ENCODE measurements at places on chromosomes 2 and 18.
A peak's percentile ranks its signal among the peaks of the same experiment; 100 is the strongest.

DNA sequence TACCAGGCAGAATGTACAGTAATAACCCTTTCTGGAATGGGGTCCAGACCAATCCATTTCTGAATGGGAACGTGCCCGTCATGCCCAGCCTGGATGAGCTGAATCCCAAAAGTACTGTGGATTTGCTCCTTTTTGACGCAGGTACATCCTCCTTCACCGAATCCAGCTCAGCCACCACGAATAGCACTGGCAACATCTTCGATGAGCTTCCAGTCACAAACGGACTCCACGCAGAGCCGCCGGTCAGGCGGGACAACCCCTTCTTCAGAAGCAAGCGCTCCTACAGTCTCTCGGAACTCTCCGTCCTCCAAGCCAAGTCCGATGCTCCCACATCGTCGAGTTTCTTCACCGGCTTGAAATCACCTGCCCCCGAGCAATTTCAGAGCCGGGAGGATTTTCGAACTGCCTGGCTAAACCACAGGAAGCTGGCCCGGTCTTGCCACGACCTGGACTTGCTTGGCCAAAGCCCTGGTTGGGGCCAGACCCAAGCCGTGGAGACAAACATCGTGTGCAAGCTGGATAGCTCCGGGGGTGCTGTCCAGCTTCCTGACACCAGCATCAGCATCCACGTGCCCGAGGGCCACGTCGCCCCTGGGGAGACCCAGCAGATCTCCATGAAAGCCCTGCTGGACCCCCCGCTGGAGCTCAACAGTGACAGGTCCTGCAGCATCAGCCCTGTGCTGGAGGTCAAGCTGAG lies 89.6 kb downstream of the SH3BP4 start:
- no peak for DNase-seq

DNA sequence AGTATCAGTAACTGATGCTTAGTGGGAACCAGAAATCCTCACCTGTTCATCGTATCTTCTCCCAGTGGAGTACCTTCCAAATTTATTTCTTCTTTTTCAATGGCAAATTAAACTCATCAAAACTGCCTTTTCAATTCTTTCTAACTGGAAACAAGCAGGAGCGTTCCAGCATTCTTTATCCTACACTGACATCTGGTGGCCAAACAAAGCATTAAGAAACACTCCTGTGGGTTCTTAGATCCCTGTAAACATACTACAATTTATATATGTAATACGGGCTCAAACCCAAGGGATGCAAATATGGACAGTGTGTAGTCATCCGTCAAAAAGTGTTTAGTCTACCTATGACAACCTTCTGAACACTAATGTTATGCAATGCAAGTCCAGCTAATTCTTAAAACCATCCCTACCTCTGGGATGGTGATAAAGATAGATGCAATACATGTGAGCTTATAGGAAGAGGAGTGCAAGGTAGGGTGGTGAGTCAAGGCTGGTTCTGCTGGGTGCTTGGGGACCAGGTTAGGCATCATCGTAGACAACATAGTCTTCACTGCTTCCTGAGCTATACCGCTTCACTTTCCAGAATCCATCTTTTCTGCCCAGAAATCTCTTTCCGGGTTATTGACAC lies 375.0 kb downstream of the CTNNA2 start:
- DNase-seq, result peak; percentile 74

DNA sequence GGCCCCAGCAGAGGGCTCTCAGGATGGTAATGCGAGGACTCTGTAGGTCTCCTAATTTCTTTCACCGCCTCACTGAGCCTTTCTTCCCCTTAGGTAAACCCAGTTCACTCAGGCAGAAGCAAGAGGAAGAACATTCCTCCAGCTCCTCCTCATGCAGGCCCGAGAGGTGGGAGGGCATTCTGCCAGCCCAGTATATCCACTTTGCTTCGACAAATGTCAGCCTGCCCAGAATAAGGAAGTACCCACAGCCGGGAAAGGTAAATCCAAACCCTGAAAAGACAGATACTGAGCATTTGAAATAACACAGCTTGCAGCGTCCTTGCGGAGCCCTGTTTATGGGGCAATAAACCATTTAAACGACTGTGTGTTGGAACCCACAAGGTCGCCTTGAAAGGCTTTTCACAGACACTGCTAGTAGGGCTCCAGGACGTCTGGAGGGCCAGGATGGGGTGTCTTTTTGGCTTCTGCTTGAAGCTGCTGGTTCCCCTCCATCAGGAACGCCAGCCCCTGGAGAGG lies 63.0 kb upstream of the STPG4 start:
- DNase-seq, result no peak

DNA sequence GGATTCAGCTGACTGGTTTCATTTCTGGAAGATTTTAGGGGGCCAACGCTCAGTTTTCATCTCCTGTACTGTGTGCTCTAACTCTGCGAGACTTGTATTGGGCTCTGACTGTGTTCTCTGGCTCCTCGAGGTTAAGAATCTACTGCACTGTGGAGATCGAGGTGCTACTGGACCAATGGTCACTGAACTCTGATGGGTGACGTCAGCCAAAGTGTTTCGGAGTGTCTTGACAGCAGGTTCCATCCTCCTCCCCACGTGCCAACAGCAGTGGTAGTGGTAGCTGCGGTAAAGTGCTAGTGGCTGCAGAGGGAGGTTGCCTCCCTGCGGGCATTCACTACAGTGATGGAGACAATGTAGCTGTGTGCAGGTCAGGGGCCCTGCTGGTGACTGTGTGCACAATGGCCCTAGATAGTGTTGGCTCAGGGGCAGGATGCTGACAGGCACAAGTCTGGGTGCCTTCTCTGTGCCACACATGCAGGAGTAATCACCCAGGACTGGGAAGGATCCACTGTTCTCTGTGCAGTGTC lies 705.7 kb upstream of the DDX18 start:
- no peak for DNase-seq

- no peak for DNase-seq
These were observed 69.5 kb downstream of the MYOM1 start for GRCh38 chr18:3150274-3150673.

DNA sequence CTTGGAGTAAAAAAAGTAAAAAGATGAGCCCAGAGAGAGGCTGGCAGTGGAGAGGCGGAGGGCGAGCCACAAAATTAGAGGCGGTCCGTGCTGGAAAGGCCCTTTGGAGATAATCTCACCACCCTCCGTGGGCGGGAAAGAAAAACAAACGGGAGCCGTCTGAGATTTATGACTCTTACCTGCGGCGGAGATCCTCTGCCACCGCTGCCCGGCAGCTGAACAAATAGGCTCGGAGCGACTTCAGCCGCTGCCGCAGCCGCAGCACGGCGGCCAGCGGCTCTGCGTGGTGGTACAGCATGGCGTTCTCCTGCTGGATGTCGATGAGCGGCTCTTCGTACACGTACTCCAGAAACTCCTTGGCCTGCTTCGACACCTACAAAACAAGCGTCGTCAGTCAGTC lies 94.6 kb downstream of the PLEKHM3 start:
- DNase-seq, result peak; percentile 92

DNA sequence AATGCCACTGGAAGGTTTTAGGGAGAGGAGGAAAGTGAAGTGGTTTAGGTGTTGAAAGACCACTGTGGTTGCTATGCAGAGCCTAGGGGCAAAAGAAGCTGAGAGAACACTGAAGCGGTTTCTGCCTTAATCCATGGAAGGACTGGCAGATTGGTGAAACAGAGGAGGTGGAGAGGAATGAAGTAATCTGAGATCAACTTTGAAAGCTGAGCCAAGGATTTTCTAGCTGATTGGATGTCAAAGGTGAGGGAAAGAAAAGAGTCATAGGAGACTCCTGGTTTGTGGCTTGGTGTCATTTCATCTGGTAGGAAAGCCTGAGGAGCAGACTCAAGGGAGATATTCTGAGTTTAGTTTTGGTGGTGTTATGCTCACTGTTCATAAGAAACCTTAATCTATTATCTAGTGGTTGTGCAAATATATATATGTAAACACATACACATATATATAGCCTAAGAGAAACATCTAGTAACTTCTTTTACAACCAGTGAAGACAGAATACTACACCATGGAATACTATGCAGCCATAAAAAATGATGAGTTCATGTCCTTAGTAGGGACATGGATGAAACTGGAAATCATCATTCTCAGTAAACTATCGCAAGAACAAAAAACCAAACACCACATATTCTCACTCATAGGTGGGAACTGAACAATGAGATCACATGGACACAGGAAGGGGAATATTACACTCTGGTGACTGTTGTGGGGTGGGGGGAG lies 134.1 kb upstream of the CREB1 start:
- DNase-seq, result no peak

DNA sequence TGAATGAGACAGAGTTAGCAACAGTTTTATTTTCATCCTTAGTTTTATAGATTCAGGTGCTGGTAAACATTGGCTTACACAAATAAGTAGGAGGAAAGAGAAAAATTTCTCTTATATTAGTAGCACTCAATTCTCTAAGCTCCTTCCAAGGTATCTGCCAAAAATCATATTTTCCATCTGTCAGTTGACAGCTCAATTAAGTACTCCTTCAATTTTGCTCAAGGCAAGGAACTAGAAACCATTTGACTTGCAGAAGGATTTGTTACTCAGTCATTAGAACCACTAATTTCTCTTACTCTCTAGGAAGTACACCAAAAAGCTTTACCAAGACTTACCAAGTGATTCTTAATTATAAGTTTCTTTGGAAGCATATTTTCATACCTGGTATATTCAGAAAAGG lies 101.4 kb upstream of the ATP8B1 start:
- DNase-seq, result no peak

GRCh38 chr2:202018950-202019349 lies 14.7 kb upstream of the FZD7 start:
- DNase-seq, result no peak

- no peak for DNase-seq
These were observed 1195.7 kb upstream of the ZEB2 start for GRCh38 chr2:145715601-145716000.
